ENCODE measurements at places on chromosomes 4 and X.

- DNase-seq, result no peak
These were observed 81.5 kb upstream of the PACRGL start for GRCh38 chr4:20618731-20619130.

GRCh38 chr4:153758688-153759406 is 977 bp downstream of the RNF175 start:
- no peak for DNase-seq

- no peak for DNase-seq
These were observed 1722.1 kb upstream of the PCDH10 start for GRCh38 chr4:131427000-131427399.

DNA sequence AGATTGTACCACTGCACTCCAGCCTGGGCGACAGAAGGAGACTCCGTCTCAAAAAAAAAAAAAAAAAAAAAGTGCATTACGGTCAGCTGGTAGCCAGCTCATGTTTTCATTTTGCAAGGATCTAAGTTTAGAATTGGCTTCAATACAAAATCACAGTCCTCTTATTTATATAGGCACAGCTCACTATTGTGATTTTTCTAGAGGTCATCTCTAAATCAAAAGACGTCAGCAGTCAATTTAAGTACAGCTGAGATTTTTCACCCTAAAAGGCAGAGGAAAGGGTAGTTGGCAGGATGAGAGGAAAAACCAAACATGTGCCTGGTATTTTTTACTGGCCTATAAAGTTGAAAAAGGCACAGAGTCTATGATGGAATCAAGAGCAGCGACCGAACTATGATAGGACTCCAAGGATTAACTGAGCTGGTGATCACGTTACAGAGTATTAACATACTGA is 30.8 kb downstream of the ASB5 start:
- DNase-seq, result no peak

- DNase-seq, result no peak
These were observed 27.9 kb downstream of the TNIP2 start for GRCh38 chr4:2728221-2728620.

GRCh38 chr4:95087657-95088455 is 330.1 kb downstream of the BMPR1B start:
- no peak for DNase-seq

DNA sequence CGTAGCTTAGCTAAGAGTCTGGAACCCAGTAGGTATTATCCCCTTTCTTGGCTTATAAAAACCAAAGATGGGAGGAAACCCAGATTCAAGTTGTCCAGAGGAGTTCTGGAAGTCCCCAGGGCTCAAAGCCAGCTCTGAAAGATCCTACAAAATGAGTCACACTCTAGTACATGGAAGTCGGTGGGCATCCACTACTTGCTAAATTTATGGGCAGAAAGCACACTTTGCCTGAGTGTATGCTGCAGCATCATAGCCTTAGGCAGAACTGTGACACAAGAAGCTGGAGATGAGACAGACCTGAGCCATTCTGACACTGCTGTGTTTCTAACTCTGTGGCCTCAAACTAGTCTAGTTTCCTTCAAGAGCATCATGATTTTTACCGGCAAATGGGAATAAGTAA is 429.3 kb downstream of the AFF2 start:
- no peak for DNase-seq

DNA sequence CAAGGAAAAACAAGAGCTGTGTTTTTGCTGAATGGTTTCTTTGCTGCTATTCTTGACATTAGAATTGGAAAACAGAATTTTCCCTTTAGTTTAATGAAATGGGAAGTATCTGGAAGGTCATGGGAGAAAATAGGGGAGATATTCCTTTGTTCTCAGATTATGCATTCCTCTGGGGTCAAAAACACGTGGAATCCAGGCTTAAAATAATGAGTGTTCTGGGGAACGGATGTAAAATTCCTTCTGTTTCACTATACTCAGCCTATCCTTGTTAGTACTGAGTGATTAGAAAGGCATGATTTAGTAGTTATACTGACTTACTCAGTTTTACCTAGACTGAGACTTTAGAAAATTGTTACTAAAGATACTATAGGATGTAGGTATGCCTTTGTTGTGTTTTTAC is 107.3 kb downstream of the ARHGAP10 start:
- DNase-seq, result no peak

DNA sequence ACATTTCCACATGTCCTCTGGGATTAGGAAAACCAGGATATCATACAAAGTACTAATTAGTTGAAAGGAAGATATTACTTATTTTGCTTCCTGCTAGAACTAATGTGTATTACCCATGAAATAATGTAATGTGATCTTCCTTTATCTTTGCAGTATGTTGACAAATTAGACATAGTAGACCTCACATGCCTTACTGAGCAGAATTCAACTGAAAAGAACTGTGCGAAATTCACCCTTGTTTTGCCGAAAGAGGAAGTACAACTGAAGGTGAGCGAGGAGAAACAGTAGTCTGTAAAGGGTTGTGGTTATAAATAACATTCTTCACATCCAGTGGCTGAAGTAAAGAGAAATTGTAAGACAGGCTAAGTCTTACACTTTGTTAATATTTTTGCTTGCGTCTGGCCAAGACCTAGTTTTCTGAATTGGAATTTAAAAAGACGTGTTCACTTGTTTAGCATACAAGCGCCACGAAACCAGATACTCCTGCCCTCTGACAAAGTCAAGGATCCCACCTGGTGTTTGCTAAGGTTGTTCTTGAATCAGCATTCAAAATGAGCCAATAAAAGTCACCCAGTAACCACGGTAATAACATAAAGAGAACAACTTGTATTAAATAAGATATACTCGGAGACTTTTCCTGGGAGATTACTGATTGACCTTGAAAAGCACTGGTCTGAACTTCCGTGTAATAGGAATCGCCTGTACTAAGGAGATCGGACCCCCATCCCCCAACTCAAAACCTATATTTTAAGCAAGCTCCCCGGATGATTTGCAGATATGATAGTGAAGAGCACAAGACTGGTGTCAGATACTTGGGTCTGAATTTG is 16.9 kb downstream of the STAP1 start:
- DNase-seq, result no peak

DNA sequence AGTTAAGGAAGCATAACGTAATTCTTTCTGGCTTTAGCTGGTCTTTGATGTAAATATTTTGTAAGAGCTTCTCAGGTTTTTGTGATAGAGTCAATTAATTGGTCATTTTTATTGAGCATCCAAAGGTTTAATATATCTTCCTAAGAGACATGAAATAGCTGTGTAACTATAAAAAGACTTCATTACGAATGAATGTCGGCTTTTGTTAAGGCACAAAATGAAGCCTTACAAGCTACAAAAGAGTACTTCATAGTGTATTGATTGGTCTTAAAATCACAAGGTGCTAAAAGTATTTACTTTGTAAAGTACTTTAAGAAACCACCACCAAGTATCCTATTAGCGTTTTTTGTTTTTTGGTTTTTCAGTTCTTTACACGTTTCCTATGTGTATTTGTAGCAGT is 104.2 kb downstream of the CEP135 start:
- DNase-seq, result no peak

DNA sequence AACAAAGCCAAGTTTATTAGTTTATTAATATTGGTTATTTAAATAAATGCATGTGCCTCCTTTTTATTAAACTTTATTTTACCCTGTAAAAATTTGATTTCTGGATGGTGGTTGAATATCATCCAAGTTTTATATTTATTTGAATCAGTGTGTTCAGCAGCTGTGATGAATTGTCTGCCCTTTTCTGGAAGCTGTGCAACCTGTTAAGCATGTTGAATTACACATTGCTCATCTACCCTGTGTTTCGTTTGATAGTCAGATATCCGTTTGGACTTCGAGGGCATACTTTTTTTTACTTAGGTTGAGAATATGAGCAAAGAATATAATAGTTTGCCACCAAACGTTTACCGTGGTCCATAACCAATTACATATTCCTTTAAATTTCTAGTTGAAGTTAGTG is 95.8 kb upstream of the TENM3 start:
- DNase-seq, result no peak

- DNase-seq, result no peak
These were observed 622.7 kb downstream of the RAB28 start for GRCh38 chr4:12861422-12861821.

DNA sequence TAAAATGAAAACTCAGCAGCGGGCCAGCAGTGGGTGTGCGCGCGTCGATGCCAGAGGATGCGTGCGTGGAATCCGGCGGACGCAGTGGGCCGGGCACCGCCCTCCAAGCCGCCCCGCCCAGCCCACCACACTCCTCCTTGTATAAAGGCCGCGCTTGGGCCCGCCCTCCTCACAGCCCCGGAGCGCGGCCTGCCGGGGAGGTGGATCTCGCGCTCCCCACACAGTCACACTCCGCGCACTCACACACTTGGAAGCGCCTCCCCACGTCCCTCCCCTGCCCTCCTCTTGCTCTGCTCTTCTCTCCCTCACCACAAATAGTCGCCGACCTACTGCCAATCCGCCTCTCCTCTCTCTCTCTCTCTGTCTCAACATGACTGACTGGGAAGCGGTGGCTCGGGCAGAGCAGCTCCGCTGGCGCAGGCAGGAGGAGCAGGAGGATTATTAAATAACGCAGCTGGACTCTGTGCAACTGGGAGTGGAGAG is at the start of gene CCSER1:
Gene CCSER1 (plus strand): TSS at position 172 of the 483 bp plus-strand sequence.
- no peak for DNase-seq

- DNase-seq, result no peak
These were observed 191.8 kb downstream of the BCOR start for GRCh38 chrX:39905946-39906345.

- DNase-seq, result no peak
These were observed 10.2 kb downstream of the GASK1B start for GRCh38 chr4:158162631-158163030.

DNA sequence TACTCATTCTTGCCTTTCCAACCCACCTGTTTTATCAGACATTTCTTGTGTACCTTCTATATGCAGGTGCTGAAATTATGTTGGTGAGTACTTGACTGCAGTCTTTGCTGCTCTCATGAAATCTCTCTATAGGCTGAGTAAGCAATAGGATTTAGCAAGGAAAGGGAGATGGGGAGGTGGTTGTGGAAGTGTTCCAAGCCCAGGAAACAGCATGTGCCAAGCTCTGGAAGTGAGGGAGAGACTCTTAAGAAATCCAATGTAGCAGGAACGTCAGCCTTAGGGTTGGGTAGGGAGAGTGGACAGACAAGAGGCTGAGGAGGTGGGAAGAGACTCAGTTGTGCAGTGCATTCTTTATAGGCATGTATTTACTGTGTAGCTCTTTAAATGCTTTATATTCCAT is 5.6 kb downstream of the SEPTIN11 start:
- no peak for DNase-seq

- DNase-seq, result no peak
These were observed 33.8 kb downstream of the CRLF2 start for GRCh38 chrX:1178580-1179057.

- no peak for DNase-seq
These were observed 49.6 kb downstream of the FBXL5 start for GRCh38 chr4:15605537-15605936.

GRCh38 chr4:155488691-155489090 is 111.9 kb upstream of the MAP9 start:
- no peak for DNase-seq

DNA sequence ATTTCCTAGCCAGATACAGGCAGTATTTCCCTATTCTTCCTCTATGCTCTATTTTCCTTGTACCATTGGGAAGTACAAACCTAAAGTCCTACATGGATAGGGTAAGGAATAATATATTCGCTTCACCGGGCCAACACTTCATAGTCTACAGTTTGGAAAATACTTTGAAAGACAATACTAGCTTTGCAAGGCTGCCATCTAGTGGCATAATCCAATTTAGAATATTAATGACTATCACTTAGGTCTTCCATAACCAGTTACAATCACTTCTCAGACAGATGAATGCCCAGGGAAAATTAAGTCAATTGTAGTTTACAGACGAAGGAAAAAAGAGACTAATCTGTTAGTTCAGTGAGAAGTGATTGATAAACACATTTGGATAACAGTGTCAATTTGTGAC is 141.0 kb upstream of the FAM47C start:
- DNase-seq, result no peak

DNA sequence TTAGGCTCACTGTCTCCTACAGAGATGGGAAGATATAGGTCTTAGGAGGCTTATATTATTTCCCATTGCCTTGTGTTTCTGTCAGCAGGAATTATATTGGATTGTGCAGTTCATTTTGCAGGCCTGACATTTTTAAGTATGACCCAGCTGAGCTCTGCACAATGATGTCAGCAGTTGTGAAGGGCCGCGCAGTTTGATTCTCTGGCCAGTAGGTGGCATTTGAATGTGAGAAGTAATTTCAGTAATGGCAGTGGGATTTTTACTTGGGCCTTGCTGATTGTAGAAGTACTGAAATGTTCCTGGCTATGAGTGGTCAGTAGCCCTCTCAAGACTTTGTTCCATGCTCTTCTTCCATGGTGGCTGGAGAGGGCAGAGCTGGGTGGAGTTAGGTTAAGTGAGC is 247.2 kb upstream of the MTMR8 start:
- no peak for DNase-seq

- no peak for DNase-seq
These were observed 67.5 kb downstream of the ABCG2 start for GRCh38 chr4:88090898-88091297.

DNA sequence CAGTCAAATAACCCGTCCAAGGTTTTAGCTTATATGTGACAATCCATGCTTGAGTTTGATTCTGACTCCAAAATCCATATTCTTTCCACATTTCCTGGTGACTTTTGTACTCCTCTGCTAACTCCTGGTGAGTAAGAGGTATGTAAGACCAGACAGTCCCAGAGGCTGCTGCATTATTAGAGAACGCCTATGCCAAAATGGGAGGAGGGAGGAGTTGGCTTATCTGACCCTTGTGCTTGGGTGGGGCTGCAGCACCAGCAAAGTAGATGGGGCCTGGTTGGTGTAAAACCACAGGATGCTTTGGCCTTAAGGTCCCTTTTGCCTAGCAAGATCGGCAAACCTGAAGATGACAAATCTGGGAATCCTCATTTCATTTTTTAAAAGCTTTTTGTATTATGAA is 9.1 kb upstream of the RNF212 start:
- no peak for DNase-seq

- no peak for DNase-seq
These were observed 188.3 kb upstream of the NUDT6 start for GRCh38 chr4:123110685-123111084.

- DNase-seq, result no peak
These were observed 2.7 kb upstream of the SRPK3 start for GRCh38 chrX:153778181-153778580.

GRCh38 chrX:18448416-18448815 is 23.0 kb downstream of the CDKL5 start:
- DNase-seq, result no peak

GRCh38 chr4:119209077-119209476 is 3.4 kb upstream of the USP53 start:
- DNase-seq, result no peak

DNA sequence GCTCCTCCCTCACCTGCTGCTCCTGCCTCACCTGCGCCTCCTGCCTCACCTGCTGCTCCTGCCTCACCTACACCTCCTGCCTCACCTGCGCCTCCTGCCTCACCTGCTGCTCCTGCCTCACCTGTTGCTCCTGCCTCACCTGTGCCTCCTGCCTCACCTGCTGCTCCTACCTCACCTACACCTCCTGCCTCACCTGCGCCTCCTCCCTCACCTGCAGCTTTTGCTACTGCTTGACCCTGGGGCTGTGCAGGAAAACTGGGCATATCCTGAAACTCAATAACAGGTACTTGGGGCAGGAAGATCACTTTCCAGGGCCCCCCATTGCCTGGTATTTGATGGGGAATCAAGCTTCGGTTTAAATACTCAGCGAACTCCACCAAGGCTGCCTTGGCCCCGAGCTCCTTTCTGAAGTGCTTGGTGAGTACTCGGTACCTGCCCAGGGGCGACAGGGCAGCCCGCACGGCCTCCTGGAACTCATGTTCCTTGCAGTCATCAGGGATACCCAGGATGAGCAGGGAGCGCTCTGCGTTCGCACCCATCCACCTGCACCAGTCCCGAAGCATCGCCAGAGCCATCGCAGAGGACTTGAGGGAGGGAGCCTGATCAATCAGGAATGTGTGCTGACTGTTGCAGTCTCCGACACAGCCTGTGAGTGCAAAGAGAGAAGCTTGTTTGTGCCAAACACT is 2.7 kb downstream of the PNMA6E start:
- DNase-seq, result no peak

Measured in D721Med (cell line).